ENCODE measurements at places on chromosomes 3 and 15. TPM values are rescaled to one million over a fixed set of nuclear protein-coding genes. Genes with fewer than 3 reads are reported as not detected.

- no peaks in the 10 kb centered on the region for H3K36me3 ChIP-seq
- no peaks in the 10 kb centered on the region for H3K4me1 ChIP-seq
- H3K27ac ChIP-seq = no peak overlapping the region
Observed at GRCh38 chr3:41327718-41328117, 128.4 kb downstream of the CTNNB1 start.

GRCh38 chr15:70768257-70768883 lies 5.0 kb upstream of the UACA start:
- no peak overlapping the region for H3K4me3 ChIP-seq
- DNase-seq = no peak
- peaks cover 33% of the 10 kb centered on the region for H3K4me1 ChIP-seq
- H3K27ac ChIP-seq = peak overlapping the region; percentile 64

- no peak for DNase-seq
- H3K36me3 ChIP-seq = peaks cover 38% of the 10 kb centered on the region
- H3K4me1 ChIP-seq = peaks cover 7% of the 10 kb centered on the region
Observed at GRCh38 chr3:37521429-37521828, 340.3 kb upstream of the CTDSPL start.

DNA sequence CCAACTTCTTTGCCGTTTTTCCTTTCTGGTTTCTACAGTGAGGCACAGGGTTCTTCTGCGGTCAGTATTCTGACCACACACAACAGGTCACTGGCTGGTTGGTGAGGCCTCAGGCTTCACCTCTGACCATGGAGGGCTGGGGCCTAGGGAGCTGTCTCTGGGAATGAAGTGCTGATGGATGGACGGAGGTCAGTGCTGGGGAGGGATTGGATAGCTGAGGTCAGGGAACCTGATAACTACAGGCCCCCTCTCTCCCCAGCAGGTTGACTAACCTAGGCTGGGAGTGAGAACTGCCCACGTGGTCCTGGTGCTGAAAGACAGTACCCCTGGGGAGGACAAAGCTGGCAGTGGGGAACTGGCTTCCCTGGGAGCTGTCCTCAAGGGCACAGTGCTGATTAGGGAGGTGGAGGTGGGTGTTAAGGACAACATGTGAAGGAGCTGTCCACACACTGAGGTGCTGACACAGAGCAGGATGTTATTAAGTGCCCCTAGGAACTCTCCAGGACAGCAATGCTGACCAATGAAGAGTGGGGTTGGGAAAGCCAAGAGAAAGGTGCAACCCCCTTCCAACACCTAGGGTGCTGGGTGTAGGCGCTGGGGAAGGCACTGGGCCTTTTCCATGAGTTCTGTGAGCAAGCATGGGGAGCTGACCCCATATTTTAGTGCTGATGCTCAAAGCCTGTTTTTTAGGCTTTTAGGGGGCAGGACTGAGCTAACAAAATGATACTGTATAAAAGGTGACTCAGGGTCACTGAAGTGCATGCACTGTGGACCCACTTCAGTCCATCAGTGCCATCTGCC lies 45.2 kb downstream of the ATP2B2 start:
- no peak overlapping the region for H3K27ac ChIP-seq
- no peak overlapping the region for H3K4me3 ChIP-seq
- no peaks in the 10 kb centered on the region for H3K36me3 ChIP-seq

GRCh38 chr3:151404316-151404715 lies 19.8 kb upstream of the P2RY12 start:
- DNase-seq = no peak
- H3K27me3 ChIP-seq = no peaks in the 10 kb centered on the region
- H3K4me3 ChIP-seq = no peak overlapping the region
- no peaks in the 10 kb centered on the region for H3K36me3 ChIP-seq
- no peaks in the 10 kb centered on the region for H3K4me1 ChIP-seq
- no peak overlapping the region for H3K27ac ChIP-seq

The SPPL2A gene
- 128 TPM for total RNA-seq

Data from lower lobe of right lung (tissue), 2 donors.